ENCODE measurements at places on chromosomes 16 and 17.

DNA sequence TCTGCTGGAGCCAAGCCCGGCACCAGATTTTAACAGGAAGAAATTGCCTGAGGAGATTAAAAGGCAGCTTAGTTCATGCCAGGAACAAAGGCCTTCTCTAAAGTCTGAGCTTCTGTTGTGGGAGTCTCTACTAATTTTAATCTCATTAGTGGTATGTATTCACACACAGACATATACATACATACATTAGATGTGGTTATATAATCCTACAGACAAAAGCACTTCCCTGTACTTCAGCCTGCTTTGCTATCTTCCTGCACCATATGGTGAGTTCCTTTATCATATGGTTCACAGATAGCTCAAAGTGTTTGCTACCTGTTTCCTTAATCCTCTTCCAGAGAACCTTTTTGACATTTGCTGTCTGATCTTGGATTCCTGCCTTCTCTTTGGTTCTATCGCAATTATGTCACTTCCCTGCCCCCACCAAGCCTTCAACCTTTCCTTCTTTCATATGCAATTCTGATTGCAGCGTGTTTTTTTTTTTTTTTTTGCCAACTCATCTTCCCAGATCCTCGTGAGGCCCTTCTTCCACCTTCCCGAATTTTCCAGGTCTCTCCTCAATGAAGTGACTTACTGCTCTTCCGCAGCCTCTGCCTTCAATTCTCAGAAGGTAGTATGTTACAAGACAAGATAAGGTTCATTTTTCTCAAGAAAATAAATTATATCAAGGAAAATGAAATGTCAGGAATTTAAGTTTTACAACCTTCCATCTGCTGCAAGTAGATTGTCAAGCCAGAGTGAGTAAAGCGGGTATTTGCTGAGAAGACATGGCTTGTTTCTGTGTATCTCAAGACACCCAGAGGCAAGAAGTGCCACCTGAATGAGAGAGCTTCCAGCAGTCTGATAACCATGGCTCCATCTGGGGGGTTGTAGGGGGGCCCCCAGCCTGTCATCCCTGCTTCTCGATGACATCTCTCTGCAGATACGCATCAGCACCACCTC, 120.2 kb upstream of the CACNG3 start:
- DNase-seq, result no peak

- no peak for DNase-seq
Measured at GRCh38 chr16:60991886-60992285, 1044.4 kb downstream of the CDH8 start.

DNA sequence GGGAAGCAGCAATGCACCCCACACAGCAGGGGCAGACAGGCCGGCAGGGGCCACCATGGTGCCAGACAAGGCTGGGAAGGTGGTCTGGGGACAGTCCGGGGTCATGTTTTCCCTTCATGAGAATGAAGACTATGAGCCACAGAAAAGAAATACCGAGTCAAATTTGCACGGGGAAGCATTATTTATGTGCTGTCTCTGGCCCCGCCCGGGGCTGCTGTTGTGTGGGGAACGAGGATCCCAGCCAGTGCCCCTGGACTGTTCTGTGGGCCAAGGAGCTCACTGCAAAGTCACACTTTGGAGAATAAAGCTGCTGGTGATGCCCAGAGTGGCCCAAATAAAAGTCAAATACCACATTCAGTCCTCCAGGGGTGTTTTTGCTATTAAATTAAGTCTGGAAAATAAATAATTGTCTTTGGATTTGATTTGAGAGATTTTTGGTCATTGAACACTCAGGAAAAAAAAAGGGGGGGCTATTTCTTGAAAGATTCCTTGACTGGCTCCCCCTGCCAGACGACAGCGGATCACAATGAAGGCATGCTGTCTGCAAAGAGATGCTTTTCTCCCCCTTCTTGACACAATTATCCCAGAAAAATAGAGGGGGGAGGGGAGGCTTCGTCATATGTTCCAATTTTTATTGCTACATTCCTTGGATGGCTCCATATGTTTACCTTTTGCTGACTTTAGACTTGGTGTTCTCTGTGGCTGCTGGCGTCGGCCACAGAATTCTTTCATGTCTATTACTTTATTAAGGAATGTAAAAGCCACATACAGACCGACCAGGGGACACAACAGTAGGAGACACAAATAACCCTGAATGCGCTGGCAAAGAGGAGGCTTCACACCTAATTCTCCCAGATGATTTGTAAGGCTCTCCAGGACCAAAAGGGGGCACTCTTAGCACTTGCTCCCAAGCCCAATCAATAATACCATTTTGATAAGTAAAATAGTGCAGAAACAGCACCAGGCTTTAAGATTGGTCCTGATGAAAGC, 27.1 kb upstream of the ANKFN1 start:
- no peak for DNase-seq

GRCh38 chr17:40175928-40176753, 1.1 kb upstream of the RAPGEFL1 start:
- DNase-seq, result no peak

DNA sequence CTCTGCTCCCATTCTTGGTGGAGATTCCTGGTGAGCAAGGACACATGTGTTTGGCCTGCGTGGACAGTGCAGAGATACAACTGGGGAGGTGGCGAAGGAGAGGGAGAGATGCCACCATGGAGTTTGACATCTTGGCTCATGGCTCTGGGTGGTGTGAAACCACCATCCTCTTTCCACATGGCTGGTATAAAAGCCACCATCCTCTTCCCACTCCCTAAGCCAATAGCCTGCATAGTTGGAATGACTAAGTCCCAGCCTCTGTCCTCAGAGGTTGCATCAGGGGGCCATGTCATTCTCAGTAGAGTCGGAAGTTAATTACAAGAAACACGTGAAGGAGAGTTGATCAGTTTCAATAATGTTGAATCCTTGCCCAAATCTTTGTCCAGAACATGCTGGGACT, 10.0 kb downstream of the RBFOX1 start:
- no peak for DNase-seq
